ENCODE measurements at places on chromosomes 5 and 9.

GRCh38 chr5:73306741-73307275 is 133.8 kb downstream of the TMEM174 start:
- DNase-seq = no peak

DNA sequence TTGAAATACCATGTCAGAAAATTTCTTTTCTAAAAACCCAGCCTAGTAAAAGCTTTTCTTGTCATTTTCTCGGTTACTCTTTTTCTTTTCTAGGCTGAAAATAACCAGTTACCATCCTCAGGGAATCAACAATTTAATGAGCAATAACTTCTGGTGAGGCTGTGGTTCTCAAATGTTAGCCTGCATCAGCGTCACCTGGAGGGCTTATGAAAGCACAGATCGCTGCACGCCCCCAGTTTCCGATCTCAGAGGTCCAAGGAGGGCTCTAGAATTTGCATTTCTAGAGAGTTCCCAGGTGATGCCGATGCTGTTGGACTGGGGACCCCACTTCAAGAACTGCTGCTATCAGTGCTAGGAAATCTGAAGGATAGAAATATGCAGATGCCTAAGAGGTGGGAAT is 28.9 kb upstream of the TLE1 start:
- no peak for DNase-seq

DNA sequence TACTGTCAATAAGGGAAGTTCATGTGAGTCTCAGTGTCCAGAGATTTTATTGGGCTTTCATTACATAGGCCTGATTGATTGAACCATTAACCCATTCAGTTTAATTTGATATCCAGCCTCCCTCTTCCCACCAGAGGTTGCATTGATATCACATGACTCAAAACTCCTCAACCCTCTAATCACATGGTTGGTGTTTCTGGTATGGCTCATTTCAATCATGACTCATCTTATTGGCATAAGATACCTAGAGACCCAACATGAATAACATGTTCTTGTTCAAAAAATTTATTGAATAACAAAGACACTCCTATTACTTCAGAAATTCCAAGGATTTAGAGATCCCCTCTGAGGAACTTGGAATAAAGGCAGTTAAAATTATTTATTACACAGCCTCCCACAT is 982.2 kb downstream of the TLE1 start:
- DNase-seq = no peak

DNA sequence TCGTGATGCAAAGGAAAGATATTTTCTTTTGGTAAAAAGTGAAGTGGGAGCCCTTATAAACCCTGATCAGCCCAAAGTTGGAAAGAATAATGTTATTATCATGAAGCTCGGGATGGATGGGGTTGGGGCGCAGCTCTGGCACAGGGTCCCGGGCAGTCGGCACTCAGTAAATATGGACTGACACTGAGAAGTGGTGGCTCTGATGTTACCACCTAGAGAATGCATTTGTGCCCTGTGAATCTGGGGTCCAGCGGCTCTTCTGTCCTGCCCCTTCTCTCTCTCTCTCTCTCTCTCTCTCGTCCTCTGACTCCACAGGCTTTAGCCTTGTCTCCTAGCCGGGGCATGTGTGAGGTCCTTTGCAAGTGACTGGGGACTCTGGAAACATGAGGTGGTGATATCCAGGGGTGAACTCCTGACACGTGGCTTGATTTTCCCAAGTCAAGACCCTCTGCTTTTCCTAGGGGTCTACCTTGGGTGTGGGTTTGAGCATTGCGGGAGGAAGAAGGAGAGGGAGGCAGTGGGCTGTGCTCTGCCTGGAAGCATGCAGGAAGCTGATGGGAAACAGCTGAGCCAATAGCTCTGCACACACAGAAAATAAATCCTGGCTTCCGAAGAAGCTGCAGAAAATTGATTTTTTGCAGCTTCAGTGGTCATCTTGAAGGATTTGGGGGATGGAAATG is 162.7 kb downstream of the MACROH2A1 start:
- DNase-seq = no peak

GRCh38 chr5:101418713-101419118 is 515.6 kb upstream of the ST8SIA4 start:
- DNase-seq = no peak

GRCh38 chr9:23830929-23831730 is 5.1 kb upstream of the ELAVL2 start:
- DNase-seq = no peak

- no peak for DNase-seq
Observed at GRCh38 chr5:142881784-142882126, 111.6 kb downstream of the ARHGAP26 start.

DNA sequence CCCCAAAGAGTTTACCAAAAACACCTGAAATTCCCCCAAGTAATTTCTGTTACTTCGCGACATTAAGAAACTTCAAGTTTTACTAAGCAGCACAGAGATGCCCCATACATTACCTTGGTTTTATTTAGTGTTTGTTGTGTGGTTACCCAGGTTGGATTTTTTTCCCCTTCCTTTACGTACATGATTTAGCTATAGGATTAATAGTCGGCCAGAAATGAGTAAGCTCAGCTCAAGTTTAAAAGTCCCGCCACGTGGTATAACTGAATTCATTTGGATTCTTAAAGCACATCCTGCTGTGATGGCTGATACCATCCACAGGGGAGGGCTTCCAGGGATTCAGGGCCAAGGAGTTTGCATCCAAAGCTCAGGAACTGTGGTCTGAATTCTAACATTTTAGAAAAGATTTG is 75.9 kb downstream of the DAP start:
- no peak for DNase-seq

- DNase-seq = no peak
Observed at GRCh38 chr5:163269624-163270023, 167.8 kb upstream of the CCNG1 start.

DNA sequence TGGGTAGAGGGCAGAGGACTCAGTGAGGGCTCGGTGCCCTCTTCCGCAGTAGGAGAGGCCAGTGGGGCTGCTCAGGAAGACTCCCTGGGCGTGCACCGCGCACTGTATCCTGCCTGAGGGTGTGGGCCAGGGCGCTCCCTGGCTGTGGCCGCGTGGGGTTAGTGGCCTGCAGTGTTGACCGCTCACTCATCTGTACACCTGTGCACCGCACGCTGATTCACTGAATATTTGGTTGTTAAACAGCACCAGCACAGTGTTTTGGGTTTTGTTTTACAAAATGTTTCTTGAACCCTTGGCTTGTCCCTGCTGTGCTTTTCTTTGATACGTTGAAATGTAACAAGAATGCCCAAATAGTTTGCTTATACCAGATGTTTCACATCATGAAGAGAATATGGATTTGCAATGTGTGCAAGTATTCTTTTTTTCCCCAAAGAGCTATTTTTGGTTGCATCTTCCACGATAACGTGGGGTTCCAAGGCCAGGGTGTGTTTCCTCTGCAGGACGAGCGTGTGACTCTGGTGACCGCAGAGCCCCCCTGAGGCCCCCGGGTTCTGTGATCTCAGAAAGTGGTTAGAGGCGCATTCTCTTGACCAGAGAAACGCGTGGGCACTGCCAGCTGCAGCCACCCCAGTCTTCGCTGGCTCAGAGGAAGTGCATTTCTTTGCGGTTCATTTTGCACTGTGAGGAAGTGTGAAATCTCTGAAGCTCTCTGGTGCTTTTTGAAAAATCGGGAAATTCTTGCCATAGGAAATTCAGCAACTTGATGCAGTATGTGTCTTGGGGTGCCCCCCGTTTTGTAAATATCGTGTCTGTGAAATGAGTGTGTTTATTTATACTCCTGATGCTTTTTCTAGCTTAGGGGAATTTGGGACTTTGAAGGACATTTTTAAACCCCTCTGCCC is 46.9 kb downstream of the AHRR start:
- DNase-seq = no peak

- DNase-seq = no peak
Observed at GRCh38 chr9:124373386-124373785, 41.9 kb downstream of the PSMB7 start.

- no peak for DNase-seq
Observed at GRCh38 chr5:164048359-164048926, 543.0 kb downstream of the MAT2B start.

DNA sequence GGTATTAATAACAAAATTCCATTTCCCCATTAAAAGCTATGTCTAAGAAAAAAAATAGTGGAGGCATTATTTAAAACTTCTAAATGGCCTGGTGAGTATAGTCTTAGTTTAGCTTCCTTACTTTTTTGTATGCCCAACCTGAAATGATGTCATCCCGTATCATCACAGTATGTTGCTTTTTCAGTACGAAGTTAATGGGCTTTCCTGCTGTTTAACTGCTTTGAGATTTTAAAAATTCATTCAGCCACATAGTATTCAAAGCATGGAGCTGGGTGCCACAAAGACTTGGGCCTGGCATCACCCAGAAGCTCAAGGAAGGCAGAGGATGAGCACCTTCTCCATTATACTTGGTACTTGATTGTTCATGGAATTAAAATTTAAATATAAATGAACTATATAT is 7.4 kb downstream of the F2RL2 start:
- no peak for DNase-seq

- no peak for DNase-seq
Observed at GRCh38 chr5:7629561-7629960, 221.4 kb downstream of the CFAP90 start.

- DNase-seq = no peak
Observed at GRCh38 chr5:57302164-57302563, 128.3 kb downstream of the GPBP1 start.

DNA sequence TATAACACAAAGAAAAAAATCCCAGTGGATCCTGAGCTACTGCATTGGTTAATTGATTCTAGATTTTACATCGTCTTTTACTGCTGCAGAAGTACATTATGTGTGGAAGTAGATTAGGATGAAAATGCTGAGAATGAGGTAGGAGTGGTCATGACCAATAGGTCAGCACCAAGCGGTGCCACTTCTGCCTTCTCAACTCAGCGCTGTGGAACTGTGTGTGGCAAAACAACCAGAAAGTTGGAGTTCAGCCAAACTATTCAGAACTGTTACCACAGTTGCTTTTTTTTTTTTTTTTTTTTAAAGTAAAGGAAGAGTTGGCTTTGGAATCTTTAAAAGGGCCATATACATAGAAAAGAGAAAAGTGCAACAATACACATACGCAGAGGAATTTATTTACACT is 24.2 kb downstream of the POU5F2 start:
- DNase-seq = no peak

DNA sequence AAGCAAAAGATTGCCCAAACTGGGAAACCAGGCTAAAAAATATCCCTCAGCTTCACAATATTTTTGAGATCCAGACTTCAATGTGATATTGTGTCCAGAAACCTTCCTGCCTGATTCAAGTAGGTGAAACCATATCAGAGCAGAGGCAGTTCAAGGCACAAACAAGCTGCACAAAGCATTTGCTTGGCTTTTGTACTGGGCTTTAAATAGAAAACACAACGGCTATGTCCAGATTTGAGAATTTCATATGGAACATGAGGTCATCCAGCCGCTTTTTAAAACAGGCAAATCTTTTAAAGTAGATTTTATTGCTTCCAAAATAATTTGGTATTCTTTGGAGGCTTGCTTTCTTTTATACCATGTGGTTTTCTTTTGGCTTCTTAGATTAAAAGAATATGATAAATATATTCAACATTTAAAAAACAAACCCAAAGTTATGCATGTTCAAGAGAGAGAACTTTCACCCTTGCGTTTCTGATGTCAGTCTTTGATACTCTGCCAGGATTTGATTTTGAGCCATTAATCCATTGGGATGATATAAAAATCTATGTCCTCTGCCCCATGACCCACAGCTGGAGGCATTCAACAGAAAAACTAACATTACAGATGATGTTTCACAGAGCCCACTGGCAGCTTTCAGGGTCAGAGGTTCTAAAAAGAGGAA is 29.0 kb upstream of the CCDC112 start:
- no peak for DNase-seq

GRCh38 chr9:75615284-75615683 is 275.2 kb upstream of the PCSK5 start:
- DNase-seq = no peak
